ENCODE measurements at places on chromosomes 11 and 22.

- DNase-seq, result no peak
Measured at GRCh38 chr22:36296690-36297089, 43.8 kb downstream of the APOL1 start.

DNA sequence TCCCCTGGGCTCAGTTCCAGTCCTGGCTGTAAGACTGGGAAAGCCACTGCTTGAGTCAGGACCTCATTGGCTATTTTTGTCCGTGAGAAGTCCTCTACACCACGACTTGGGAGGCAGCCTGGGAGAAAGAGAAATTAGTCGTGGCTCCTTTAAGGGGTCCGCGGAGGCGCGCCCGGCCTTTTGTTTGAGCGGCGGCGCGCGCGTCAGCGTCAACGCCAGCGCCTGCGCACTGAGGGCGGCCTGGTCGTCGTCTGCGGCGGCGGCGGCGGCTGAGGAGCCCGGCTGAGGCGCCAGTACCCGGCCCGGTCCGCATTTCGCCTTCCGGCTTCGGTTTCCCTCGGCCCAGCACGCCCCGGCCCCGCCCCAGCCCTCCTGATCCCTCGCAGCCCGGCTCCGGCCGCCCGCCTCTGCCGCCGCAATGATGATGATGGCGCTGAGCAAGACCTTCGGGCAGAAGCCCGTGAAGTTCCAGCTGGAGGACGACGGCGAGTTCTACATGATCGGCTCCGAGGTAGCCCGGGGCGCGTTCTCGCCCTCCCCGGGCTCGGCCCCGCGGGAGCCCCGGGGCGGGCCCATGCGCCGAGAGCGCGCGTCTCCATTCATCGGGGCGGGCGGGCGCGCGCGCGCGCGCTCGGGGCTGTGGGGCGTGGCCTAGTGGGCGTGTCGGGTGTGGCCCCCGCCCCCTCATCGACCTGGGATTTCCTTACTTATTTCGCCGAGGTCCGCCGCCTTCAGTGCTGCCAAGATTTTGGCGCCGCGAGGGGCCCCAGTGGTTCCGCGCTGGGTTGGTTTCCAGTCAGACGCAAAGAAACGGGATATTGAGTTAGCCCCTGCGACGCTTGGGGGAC is at the start of gene SMARCB1:
Gene SMARCB1 (plus strand): TSS at position 215 of the 848 bp plus-strand sequence. CDS start 204 bp downstream, at position 419.
- DNase-seq, result peak; percentile 93

GRCh38 chr11:93468290-93468689 is 74.9 kb downstream of the SMCO4 start:
- no peak for DNase-seq

GRCh38 chr22:29121124-29121523 is 48.3 kb downstream of the KREMEN1 start:
- DNase-seq, result no peak

DNA sequence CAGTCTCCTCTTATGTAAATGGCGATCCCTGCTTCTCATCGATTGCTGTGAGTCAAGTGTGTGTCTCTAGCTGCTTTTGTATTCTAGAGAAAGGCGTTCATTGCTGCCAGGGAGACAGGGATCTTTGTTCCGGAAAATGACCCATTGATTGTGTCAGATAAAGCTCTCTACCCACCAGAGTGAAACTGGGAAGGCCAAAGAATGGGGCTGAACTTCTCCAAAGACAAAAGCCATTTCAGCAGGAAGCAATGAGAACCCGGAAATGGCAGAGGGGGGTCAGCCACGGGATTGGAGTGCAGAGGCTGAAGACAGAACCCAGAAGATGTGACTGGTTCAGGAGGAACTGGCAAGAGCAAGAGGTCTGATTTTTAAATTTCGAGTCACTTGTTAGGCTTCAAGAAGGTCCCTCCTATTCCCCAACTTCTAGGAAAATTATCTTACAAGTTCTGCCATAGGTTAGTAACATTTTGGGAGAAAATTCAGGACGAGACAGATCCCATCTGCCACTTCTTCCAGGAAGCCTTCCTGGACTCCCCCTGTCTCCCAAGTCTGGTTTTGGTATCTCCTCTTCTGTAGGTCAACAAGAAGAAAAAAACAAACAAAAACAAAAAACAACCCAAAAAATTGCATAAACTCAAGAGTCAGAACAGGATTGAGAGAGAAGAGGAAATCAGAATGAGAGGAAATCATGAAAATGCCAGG is 110.6 kb downstream of the NECTIN1 start:
- no peak for DNase-seq

GRCh38 chr11:76588455-76589325 is 81.9 kb downstream of the LRRC32 start:
- peak; percentile 41 for DNase-seq

Data from CD4-positive, alpha-beta T cell treated with Interleukin-10 for 1 hour (primary cell).